ENCODE measurements at places on chromosomes 4 and X.

DNA sequence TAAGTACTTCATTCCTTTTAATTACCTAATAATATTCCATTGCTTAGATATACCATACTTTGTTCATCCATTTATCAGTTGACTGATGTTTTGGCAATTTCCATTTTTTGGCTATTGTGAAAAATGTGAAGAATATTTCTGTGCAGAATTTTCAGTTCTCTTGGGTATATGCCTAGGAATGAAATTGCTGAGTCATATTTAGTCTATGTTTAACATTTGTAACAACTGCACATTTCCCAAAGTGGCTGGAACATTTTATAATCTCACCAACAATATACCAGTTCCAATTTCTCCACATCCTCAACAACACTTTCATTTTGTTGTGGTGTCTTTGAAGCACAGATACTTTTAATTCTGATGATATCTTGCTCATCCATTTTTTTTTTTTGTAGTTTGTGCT, 215.5 kb downstream of the PDGFC start:
- DNase-seq: no peak

DNA sequence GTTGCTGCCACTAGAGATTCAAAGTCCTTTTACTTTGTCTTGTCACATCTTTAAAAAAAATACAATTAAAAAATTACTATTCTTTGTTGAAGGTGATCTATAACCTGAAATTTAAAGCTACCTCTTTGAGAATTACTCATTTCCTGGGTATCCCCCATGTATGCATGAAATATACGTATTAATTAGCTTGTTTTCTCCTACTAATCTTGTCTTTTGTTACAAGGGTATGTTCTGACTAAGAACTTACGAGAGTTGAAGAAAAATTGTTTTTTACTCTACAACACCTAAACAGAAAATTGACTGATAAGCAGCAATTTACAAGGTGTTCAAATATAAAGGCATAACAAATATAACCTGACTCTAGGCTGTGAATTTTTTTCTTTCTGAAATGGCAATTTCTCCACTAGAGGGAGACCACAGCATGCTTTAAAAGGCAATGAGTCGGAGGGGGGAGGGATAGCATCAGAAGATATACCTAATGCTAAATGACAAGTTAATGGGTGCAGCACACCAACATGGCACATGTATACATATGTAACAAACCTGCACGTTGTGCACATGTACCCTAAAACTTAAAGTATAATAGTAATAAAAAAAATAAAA, 249.6 kb downstream of the OPHN1 start:
- peak; percentile 21 for DNase-seq

DNA sequence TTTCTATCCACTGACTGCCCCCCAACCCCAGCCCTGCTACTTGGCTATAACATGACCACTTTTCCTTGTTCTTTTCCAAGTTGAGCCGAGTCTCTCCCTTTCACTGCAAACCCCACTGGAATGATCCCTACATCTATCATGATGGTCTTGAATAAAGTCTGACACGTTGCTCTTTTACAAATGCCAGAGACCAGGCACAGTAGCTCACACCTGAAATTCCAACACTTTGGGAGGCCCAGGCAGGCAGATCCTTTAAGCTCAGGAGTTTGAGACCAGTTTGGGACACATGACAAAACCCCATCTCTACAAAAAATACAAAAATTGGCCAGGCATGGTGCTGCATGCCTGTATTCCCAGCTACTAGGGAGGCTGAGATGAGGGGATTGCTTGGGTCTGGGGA, 100.9 kb downstream of the WDFY3 start:
- DNase-seq: no peak

GRCh38 chrX:13263560-13264251, 56.1 kb downstream of the ATXN3L start:
- DNase-seq: no peak

- no peak for DNase-seq
These were observed 159.2 kb downstream of the TECRL start for GRCh38 chr4:64250061-64250460.

GRCh38 chr4:6968496-6968895, 58.9 kb downstream of the TBC1D14 start:
- no peak for DNase-seq

DNA sequence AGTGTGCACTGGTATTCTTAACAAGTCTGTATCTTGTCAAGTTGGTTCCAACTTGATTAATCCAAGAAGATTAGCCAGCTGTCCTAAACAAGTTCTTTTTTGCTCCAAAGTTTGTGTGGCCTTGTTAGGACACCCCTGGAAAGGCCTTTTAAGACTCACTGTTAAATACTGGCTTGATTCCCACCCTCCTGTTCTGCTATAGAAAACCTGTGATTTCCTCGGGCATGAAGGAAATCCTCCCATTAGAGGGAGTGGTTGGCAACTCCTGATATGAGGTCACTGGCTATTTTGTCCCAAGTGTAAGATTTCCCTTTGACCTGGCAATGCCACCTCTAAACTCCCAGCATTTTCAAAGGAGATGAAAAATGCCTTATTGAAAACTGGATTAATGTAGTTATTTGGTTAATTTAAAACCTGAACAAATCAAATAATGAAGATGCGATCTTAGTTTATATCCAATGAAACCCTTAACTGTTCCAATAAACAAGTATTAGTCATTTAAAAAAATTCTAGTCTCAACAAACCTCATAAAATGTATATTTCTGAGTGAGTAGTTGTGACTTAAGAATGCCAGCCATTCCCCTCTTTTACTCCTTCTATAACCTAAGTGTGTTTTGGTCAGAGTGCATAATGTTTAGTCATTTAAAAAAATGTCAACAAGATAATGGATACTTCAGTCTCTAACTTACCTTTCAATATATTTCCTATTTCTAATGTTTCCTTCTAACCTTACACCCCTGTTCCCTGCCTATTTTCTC, 94.4 kb downstream of the NPNT start:
- no peak for DNase-seq

- no peak for DNase-seq
These were observed 1112.1 kb upstream of the PRKX start for GRCh38 chrX:4825550-4825949.

DNA sequence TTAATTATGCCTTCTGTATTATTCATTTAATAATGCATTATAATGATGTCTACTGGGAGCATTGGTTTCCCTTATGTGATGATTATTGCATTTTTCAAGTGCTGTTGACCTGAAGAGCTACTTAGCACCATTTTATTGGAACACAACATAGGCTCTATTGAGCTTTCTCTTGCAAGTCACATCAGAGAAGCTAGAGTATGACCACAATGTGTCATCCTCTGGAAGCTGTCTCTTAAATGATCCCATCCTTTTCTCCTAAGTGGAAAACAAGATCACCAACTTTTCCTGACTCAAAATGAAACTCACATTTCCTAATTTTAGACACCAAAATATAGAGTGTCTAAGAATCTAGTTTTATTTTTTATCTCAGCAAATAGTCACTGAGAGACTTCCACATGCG, 1451.9 kb downstream of the PCDH7 start:
- no peak for DNase-seq

DNA sequence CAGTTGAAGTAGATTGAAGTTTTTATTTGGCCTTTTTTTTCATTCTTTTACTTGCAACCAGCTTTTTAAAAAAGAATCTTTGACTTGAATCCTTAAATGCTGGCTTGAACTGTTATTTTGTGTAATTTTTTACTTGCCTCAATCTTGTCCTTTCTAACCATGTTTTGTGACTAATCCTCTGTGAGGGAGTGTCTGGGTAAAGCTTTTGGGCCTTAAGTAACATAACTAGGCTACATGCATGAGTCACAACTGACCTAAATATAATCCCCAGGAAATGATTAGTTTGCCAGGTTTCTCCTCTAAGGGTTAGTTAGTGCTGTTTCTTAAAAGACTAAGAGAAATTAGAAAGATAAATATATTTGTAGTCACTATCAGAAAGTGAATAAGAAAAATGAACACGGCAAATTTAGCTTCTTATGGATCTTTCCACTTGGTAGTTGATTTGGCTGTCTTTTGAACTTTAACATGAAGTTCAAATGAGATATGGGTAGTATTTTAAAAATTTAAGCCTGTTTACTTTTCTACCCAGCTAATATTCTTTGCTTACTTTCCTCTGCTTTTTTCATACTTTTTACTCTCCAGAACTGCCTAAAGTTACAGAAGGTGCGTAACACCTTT, 13.0 kb downstream of the EXOC1 start:
- DNase-seq: no peak

- no peak for DNase-seq
These were observed 136.6 kb downstream of the NWD2 start for GRCh38 chr4:37381040-37381668.

GRCh38 chrX:71492231-71493065, 40.5 kb upstream of the OGT start:
- DNase-seq: peak; percentile 5
